AG10803 (cell line): ENCODE measurements at places on chromosomes 6 and 20.

- DNase-seq, result peak; percentile 43
These were observed 82.7 kb upstream of the TOP1 start for GRCh38 chr20:40945754-40946450.

DNA sequence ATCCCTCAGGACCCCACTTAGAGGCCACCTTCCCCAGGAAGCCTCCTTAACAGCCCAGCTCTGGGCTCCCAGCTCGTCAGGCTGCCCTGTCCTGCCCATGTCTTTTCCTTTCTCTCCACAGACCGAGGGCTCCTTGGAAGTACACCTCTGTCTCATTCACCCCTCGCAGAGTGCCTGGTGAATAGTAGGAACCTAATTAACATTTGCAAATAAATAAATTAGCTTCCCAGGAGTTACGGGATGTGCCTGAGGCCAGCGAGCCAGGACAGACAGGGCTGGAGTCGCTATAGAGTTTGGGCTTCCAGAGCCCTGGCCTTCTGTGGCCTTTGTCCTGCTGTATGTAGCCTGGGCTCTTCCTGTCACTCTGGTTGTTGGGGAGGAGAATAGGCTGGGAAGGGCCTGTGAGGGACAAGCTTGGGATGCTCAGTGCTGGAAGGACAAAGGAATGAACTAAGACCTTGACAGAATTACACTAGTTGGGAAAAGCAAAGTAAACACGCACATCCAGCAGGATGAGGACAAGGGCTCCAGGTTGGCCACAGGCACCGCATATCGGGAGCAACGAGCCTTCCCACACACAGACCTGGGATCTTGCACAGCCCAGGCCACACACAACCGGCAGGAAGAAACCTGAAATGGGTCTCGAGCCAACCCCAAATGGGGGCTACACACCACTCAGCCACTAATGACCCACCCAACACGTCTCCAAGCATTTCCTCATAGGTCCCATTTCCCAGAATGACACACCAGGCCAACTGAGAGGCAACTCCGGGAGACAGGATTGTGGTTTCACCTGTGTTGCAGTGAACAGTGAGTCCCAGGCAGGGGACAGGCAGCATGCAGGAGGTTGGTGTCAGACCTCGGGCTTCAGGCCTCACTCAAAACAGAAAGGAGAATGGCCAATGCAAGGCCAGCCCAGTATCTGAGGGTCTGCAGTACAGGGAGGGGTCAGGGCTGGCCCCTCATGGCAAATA, 9.7 kb downstream of the MAP1LC3A start:
- DNase-seq, result no peak

GRCh38 chr6:90574610-90575009, 12.3 kb downstream of the MAP3K7 start:
- peak; percentile 37 for DNase-seq

- DNase-seq, result no peak
These were observed 5.4 kb upstream of the FBXO30 start for GRCh38 chr6:145819994-145820393.

- DNase-seq, result no peak
These were observed 22.4 kb downstream of the ITCH start for GRCh38 chr20:34385464-34385863.

DNA sequence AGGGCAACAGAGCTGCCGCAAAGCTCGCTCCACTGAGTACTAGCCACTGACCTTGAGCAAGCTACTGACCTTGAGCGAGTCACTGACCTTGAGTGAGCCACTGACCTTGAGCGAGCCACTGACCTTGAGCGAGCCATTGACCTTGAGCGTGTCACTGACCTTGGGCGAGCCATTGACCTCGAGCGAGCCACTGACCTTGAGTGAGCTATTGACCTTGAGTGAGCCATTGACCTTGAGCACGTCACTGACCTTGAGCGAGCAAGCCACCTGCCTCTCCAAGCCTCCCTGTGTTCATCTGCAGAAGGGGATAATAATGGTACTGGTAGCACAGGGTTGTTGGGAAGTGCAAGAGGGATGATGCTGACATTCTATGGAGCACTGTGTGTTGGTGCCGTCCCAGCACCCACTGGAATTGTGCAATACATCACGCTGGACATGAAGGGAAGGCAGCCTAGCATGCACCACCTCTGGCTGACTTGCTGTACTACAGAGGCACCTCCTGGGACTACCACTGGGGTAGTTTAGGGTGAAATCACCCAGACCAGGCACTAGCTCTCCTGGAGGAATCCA, 60.2 kb downstream of the CTCFL start:
- DNase-seq, result no peak

- no peak for DNase-seq
These were observed 59.9 kb downstream of the RTN4IP1 start for GRCh38 chr6:106569428-106569827.

DNA sequence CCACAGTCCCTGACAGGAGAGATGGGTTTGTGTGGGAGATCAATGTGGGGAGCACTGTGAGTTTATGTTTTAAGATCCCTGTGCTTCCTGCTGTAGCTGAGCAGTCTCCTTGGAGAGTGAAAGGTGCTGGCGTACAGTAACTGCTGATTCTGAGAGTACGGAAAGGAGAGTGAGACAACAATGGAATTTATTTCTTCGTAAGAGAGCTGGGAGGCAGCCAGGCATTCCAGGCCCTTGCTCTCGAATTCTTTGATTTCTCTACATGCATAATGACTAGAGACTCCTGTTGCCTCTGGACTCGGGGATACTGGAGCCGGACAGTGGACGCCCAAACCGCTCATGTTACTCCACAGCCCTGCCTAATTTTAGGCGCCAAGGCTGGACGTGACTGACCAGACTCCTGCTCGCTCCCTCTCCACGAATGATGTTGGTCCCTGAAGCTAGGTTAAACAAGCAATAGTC, 131.0 kb upstream of the PHACTR1 start:
- DNase-seq, result no peak

DNA sequence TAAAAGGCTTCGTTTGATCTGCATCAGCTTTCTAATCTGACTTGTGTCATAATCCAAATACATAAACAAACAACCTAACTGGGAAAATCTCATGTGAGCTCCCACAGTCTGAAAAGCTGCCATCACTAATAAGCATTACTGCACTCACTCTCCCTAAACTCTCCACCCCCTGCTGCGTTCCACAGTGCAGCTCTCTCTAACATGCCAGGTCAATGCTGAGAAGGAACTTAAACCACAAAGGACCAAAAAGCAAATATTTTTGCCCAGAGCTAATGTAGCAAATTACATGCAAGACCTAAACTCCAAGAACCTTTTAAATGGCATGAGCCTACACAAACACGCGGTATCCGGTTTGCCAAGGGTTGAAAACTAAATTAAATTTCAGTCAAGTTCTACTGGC, 542.3 kb upstream of the JARID2 start:
- DNase-seq, result peak; percentile 42

GRCh38 chr6:75602246-75603105, 796 bp downstream of the SENP6 start:
- peak; percentile 59 for DNase-seq

DNA sequence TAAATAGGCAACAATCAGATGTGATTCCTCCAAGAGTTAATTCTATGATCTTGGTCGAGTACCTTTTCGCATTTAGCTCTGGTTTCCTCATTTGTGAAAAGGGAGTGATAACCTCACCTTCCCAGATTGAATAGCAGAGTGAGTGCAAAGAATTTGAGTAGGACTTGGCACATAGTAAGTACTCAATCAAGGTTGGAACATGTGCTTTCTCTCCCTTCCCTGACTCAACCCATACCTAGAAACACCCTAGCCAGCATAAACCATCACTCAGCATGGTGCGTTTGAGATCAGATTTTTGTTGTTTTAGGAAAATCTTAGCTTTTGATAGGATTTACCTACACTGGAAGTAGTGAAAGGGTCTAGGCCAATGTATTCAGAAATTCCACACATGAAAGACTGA, 333.4 kb upstream of the NT5E start:
- no peak for DNase-seq

GRCh38 chr20:44532981-44533331, 11.1 kb upstream of the SERINC3 start:
- peak; percentile 63 for DNase-seq

DNA sequence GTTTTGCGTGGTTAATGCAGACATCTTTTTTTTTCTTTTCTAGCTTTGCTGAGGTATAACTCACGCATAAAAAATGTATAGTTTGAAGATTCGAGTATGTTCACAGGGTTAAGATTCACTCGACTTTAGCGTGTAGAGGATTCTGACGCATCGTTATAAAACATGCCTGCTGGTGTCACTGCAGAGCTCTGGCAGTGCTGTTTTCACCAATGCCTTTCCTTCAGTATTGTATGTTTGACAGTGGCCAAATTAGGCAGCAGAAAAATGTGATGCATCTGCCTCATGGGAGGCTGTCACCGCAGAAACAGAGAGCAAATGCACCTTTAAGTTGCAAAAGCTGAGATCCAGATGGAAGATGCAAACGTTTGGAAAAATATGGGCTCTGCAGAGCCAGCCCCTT, 18.0 kb upstream of the SIRPB2 start:
- peak; percentile 46 for DNase-seq

- peak; percentile 34 for DNase-seq
These were observed 53.8 kb downstream of the DCBLD1 start for GRCh38 chr6:117536317-117536716.

DNA sequence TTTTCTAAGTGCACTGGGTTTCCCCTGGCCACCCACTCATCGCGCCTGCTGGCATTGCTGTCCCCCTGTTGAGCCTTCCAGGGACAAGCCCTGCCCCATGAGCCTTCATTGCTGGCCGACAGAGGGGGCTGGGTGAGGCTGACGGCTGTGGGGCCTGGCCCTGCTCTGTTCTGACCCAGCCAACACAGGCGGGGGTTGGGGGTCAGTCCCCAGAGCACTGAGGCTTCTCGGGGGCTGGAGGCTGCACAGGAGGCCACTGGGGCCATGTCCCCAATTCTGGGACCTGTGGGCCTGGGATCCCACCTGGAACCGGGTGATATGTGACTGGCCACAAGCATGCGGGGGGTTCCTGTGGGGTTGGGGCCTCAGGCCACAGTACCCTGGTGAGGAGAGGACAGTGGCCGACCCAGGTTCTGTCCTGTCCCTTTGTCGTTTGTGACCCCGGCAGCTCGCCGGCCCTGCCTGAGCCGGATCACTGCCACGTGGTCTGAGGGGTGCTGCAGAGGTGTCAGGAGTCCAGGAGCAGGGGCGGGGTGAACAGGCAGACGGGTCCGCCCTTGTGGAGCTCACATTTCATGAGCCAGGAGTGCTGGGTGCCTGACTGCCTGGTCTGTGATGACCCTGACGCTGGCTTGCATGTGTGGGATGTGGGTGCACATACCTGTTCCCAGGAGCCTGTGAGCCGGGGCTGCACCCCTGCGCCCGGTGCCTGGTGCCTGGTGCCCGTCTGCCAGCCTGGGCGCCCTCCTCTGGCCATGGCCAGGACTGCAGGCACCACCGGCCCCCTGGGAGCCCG, 2.1 kb upstream of the COL20A1 start:
- DNase-seq, result peak; percentile 29

DNA sequence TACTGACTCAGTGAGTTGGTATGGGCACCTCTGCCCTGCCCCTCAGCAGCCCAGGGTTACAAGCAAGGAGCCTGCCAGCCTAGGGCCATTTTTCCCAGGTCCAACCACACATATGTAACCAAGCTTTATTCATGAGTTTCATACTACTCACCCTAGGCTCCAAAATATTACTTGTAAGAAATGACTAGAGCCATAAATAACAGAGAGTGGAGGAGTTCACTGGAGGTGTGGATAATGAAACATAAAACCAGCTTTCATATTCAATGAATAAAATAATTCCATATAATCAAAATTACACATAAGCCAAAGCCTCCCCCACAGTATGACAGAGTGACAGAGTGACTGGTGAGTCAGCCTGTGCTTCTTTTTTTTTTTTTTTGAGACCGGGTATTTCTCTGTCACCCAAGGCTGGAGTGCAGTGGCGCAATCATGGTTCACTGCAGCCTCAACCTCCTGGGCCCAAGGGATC, 229.8 kb upstream of the SASH1 start:
- DNase-seq, result no peak

DNA sequence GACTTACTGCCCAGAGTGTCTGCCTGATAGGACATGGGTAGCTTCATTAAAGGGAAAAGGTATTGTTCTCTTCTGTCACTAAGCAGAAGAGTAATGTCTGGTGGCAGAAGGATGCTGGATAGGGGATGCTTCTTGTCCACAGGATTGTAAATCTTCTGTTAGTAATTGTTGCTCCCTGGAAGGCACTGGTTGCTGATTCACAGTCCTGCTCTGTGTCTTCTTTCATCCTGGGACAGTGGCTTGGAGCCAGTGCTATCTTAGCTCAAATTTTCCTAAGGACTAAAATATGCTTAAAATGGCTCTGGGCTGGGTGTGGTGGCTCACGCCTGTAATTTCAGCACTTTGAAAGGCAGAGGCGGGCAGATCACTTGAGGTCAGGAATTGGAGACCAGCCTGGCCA, 48.0 kb downstream of the SYTL3 start:
- DNase-seq, result peak; percentile 80

GRCh38 chr6:82073484-82073883, 174.1 kb downstream of the IBTK start:
- no peak for DNase-seq

DNA sequence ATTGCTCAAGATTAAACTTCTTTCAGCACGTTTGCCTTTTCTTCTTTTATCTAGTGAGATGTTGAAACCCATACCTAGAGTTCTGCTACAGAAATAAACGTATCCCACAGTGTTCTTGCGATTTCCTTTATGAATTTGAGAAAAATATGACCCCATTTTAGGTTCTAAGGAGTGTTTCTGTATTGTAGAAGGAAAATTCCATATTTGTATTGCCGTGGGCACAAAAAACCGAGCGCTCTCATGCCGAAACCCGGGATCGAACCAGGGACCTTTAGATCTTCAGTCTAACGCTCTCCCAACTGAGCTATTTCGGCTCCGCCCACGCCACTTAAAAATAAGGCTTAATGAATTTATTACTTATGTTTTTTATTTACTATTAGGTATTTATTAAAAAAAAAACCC, 23.7 kb downstream of the ZNF311 start:
- peak; percentile 57 for DNase-seq

GRCh38 chr6:166626177-166627032, 646 bp downstream of the RPS6KA2 start:
- DNase-seq, result peak; percentile 48

- no peak for DNase-seq
These were observed 846.4 kb upstream of the EYS start for GRCh38 chr6:66553441-66553840.

DNA sequence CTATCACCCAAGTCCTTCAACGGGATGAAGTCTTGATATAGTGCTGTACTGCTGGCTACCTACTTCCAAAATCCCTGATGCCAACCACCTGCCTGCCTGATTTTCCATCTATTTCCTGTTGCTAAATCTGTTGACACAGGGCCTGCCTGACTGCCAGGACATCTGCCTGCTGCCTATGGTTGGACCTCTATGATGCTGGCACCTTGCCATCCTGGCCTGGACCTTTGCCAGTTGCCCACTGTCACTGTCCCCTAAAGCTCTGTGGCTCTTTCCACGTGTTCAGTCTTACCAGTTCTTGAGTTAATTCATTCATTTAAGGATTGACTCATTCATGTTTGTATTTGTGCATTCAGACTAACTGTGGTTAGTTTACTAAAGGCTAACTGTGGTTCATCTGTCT, 9.2 kb upstream of the RGS17 start:
- DNase-seq, result no peak

DNA sequence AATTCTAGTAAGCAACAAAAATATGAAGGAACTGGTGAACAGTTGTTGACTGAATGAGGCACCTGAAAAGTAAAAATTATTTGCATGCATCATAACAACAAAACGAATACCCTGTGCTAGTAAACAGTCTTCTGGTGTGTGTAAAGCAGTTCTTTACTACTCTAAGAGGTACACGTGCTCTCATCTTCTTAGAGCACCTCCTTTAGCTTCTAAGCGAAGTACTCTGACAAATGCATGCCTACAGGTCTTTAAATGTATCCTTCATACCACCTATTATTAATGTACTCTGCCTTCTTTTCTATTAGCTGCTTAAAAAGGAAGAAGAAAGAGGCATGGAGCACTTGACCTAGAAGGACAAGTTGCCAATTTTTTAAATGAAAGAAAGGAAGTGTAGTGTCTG, 32.2 kb upstream of the MYB start:
- no peak for DNase-seq
